ENCODE measurements at places on chromosomes 3 and 15.
A peak's percentile ranks its signal among the peaks of the same experiment; 100 is the strongest.

GRCh38 chr3:133827136-133827535, 21.5 kb downstream of the SRPRB start:
- no peak for DNase-seq

DNA sequence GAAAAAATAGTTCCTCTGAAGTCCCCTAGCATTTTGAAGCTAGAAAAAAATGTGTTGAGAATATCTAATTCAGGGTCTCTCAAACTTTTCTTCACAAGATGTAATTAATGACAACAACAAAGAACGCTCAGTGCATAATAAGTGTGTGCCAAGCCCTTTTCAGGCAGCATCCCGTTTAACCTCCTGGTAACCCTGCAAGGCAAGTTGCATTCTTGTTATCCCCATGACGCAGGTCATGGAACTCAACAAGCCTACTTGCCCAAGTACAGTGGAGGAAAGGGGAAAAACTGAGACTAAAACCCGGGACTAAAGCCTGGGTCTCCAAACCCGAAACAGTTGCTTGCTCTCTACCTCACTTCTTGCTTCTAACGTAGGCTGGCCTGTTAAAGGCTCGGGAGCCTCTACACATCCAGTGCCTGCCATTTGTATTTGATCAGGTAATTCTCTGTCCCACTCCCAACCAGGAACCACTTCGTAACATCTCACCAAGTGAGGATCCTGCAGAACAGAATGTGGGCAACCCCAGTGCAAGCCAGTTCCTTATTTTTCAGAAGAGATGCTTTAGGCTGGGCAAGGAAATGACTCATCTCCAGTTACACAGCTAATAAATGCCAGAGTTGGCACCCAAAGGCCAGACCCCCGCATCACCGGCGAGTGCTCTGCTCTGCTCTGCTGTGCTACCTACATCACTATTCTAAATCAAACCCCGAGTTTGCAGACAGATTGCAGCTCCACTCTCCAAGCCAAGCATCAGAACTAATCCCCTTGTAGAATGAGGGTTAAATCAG, 28.3 kb downstream of the LMCD1 start:
- DNase-seq = no peak

GRCh38 chr3:217099-217813, 20.7 kb downstream of the CHL1 start:
- DNase-seq = no peak

GRCh38 chr15:58401991-58402649, 29.7 kb upstream of the LIPC start:
- DNase-seq = no peak

GRCh38 chr15:78241017-78241416, 6.7 kb upstream of the ACSBG1 start:
- peak; percentile 76 for DNase-seq

GRCh38 chr3:28791713-28792255, 443.2 kb upstream of the AZI2 start:
- DNase-seq = no peak

DNA sequence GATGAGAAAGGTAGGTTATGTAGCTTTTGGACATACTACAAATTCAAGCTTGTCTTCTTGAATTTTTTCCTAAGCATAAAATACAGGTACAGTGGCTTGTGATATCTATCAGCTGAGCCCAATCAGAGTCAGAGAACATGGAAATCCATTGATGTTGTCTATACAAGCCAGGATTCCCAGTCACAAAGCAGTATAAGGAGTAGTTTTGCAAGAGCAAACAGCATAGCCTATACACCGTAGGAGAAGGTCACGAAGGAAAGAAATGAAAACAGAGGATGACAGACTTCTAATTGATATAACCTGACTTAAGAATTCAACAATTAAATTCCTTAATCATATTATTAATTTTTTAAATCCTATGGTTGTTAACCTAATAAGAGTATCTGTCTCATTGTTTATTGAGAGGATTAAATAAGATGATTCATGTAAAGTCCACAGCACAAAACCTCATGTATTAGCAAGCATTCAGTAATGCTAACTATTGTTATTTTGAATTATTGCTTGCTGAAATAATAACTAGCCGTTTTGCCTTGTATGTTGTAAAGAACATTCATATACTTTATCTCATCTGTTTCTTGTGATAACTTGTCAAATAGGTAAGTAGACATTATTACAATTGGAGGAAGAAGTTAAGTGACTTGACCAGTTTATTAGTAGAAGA, 276.6 kb upstream of the ZPLD1 start:
- no peak for DNase-seq

- DNase-seq = no peak
Measured at GRCh38 chr3:56323986-56324420, 144.3 kb downstream of the ERC2 start.

DNA sequence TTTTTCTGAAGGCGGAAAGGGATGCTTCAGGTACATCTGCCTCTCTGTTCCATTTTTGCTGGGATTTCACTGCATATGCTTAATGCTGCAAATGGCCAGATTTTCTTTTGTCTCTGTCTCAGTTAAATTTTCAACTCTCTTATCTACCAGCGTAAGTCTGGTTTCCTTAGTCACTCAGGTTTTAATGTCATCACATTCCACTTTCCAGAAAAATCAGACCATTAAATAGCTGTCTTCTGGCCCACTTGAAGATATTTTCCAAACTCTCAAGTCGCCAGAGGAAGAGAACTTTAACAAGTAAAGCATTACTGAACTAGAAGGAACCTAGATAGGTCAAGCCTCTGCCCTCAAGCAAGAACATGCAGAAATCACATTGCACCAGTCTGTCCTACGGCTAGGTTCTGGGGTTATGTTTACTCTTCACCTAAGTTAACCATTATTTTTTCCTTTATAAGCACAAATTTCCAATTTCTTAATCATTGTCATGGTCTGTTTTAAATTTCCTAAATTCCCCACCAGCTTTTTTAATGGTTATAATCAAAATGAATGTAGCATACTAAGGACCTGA, 26.5 kb downstream of the AVEN start:
- no peak for DNase-seq

DNA sequence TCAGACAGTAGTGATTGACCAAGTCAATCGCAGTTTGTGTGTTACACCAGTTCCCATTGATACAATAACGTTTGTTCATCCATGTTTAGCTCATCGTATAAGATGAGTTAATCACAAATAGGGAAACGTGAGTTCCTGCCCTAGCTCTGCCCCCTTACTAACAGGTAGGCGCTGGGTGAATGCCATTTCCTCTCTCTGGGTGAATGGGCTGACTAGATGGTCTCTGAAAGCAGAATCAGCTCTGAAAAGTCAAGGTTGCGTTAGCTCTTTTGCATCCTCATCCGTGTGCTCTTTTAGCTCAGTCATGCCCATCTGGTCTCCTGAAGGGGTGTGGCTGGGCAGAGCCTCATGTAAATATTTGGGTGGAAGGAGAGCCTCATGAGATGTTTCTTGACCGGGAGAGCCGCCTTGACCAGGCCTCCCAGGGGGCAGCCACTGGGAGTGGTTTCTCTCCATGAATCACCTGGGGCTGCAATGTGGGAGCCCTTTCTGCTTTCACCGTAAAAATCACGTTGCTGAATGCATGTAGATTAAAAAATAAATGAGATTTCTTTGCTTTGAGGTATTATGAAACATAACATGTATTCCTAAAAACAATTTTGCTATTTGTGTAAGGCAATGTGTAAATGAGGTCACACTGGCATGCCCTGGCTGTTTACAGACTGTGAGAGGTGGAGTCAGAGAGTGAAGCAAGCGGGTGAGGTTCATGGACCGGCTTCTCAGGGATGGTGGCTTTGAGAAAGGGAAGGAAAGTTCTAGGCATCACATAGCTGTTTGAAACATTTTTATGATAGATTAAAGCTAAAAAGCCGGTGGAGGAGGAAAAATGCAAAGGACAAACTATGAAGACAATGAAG, 108.4 kb upstream of the RASGRP1 start:
- DNase-seq = no peak

DNA sequence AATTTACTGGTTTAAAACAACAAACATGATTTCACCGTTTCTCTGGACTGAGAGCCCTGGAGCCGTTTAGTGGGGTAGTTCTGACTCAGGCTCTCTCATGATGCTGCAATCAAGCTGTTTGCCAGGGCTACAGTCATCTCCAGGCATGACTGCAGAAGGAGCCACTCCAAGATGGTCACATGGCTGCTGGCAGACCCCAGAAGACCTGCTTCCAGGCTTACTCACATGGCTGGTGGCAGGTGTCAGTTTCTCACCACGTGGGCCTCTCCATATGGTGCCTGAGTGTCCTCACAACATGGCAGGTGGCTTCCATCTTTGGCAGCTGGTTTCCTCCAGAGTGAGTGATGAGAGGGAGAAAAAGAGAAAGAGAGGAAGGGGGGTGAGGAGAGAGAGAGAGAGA, 378.3 kb upstream of the RGMA start:
- no peak for DNase-seq

- no peak for DNase-seq
Measured at GRCh38 chr3:43707998-43708397, 17.3 kb downstream of the ABHD5 start.

GRCh38 chr3:45381168-45381852, 7.1 kb upstream of the LARS2 start:
- DNase-seq = no peak

DNA sequence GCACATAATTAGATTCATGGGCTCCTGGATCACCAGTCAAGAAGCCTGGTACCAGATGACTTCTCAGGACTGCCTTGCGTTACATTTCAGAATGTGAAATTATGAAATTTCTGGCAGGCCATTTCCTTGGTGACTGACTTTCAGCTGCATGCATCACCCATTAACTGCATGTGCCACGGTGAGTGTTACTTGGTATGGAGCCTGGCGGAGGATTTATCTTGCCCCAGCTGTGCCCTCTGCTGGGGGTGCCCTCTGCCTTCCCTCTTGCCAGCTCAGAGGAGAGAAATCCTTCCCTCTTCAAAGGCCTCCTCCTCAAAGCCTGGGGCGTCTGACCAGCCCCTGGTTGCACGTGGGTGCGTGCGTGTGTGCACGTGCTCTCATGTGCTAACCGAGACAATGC, 57.7 kb upstream of the CTSH start:
- no peak for DNase-seq

DNA sequence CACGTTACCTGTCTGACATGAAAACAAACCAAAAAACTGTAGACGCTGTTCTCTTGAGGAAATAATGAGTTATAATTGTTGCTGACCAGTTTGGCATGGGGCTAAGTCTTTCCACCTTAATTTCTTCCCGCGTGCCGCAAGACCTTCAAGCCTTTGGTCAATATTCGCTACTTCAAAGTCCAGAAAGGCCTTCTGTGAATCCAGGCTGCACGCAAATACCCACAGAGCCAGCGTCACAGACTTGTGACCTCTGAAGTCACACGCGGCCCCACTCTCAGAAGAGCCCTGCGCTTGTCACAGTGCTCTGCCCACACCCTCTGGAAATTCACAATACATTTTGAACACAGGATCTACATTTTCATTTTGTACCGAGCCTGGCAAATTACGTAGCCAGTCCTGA, 275.2 kb downstream of the SHQ1 start:
- DNase-seq = no peak

All from stimulated activated CD8-positive, alpha-beta memory T cell treated with anti-CD3 and anti-CD28 coated beads, Interleukin-4, amount 100 ng/mL, for 24 hours (primary cell).